Gastrocnemius medialis (tissue), 4 donors: ENCODE measurements at places on chromosomes 3 and 15. TPM values are rescaled to one million over a fixed set of nuclear protein-coding genes. Genes with fewer than 3 reads are reported as not detected.

The PRICKLE2 gene
- total RNA-seq = 5.5 TPM

The UNC13C gene
- 6.6 TPM for total RNA-seq

DNA sequence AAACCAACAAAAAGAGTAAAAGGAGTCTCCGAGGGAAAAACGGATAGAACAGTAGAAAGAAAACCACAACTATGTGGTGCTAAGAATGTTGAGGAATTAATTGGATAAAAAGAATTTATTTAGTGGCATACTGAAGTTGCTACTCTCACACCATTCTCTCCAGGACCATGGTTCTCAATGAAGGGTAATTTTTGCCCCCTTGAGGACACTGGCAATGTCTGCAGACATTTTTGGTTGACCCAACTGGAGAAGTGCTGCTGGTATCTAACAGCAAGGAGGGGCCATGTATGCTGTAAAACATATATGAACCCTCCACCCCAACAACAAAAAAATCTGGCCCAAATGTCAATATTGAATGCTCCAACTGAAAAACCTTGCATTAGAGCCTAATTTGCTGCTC lies 85.9 kb upstream of the CSPG5 start:
- DNase-seq = no peak

DNA sequence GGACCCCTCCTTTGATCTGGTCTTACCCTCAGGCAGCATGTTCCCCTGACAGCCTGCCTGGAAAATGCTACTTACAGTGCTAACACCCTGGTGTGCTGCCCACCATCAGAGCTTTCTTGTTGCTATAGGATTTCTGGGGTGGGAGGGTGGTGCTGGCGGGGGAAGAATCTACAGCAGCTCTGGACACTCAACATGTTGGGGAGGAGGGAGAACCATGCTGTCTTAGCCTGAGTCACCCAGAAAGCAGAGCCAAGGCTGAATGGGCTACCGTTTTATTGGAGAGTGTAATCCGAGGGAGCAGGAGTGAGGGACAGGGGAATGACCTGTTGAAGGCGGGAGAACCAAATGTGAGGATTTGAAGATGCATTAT lies 45.6 kb downstream of the MFSD1 start:
- DNase-seq = no peak
